Colonic mucosa (tissue), 4 donors: ENCODE measurements at places on chromosomes 12 and 14.

GRCh38 chr12:51653431-51653830 is 62.4 kb downstream of the SCN8A start:
- no peak overlapping the region for H3K27ac ChIP-seq
- H3K4me1 ChIP-seq: no peaks in the 10 kb centered on the region
- H3K4me3 ChIP-seq: no peak overlapping the region

- no peaks in the 10 kb centered on the region for H3K27me3 ChIP-seq
- H3K4me3 ChIP-seq: no peak overlapping the region
- H3K4me1 ChIP-seq: no peaks in the 10 kb centered on the region
- no peaks in the 10 kb centered on the region for H3K36me3 ChIP-seq
These were observed 8.9 kb downstream of the FAM186A start for GRCh38 chr12:50387487-50387886.

DNA sequence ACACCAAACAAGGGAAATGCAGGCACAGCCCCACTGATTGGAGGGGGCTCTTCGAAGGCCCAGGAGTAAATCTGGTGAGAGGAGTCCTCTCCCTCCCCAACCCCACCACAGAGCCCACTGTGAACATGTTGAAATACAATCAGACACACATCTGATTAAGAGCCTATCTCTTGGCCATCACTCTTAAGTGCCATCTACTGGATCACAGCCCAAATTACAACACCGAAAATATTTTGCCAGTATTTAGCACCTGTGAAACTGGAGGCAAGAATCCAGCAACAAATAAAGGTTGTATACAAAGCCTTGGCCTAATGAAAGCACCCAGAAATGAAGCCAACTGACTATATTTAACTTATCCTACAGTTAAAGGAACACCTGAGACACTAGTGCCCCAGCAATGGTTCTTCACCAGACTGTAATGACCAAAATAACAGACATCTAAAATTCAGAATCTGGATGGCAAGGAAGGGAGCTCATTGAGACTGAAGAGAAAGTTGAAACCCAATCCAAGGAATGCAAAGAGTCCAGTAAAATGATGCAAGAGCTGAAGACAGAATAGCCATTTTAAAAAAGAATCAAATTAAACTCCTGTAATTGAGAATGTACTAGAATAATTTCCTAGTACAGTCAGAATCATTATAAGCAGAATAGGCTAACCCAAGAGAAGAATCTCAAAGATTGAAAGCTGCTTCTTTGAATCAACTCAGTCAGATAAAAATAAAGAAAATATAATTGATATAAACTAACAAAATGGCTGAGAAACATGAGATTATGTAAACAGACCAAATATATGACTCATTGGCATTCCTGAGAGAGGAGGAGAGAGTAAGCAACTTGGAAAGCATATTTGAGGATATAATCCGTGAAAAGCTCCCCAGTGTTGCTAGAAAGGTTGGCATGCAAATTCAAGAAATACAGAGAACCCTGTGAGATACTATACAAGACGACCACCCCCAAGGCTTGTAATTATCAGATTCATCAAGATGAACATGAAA is 1117.0 kb downstream of the FLRT2 start:
- H3K4me3 ChIP-seq: no peak overlapping the region
- no peaks in the 10 kb centered on the region for H3K36me3 ChIP-seq
- DNase-seq: no peak
- H3K27ac ChIP-seq: no peak overlapping the region
- no peaks in the 10 kb centered on the region for H3K27me3 ChIP-seq

DNA sequence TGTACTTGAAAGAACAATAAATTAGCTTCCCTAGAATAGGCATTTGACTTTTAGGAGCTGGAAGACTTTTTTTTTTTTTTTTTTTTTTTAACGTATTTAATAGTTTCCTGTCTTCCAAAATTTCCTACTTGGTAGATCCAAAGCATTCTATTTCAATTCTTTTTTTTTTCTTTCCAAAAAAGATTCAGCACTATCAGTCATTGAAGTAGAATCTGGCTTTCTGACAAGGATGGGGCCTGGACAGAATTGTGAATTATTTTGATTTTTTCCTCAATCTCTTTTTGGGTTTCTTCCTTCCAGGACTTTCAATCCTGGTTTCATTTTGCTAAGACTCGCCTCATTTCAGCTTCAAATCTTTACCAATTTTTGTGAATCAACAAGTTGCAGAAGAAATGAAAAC is 21.2 kb downstream of the GNG2 start:
- no peaks in the 10 kb centered on the region for H3K27me3 ChIP-seq
- no peak overlapping the region for H3K4me3 ChIP-seq
- DNase-seq: no peak
- no peak overlapping the region for H3K27ac ChIP-seq
- no peaks in the 10 kb centered on the region for H3K4me1 ChIP-seq
- no peaks in the 10 kb centered on the region for H3K36me3 ChIP-seq

DNA sequence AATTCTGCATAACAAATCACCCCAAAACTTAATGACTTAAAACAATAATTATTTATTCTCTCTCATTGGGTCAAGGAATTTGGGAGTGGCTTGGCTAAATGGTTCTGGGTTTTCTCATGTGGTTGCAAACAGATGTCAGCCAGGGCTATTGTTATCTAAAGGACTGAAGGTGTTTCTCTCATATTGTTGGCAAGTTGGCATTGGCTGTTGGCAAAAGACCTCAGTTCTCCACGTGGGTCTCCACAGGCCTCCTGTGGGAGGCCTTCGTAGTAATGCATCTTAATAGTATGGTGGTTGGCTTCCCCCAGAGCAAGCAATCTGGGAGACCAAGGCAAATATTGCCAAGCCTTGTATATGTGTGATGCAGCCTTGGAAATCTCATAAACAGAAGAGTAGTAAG is 14.4 kb downstream of the GALNT16 start:
- no peak for DNase-seq
- H3K27ac ChIP-seq: no peak overlapping the region
- no peak overlapping the region for H3K4me3 ChIP-seq
- H3K36me3 ChIP-seq: no peaks in the 10 kb centered on the region

- no peaks in the 10 kb centered on the region for H3K36me3 ChIP-seq
- no peaks in the 10 kb centered on the region for H3K27me3 ChIP-seq
- no peak overlapping the region for H3K27ac ChIP-seq
- H3K4me1 ChIP-seq: no peaks in the 10 kb centered on the region
- no peak for DNase-seq
These were observed 22.8 kb upstream of the CRADD start for GRCh38 chr12:93654421-93654820.
